GM12891 (cell line): ENCODE measurements at places on chromosomes 5 and 9.
A peak's percentile ranks its signal among the peaks of the same experiment; 100 is the strongest.

- no peak for DNase-seq
These were observed 29.6 kb downstream of the RNF145 start for GRCh38 chr5:159179529-159180305.

DNA sequence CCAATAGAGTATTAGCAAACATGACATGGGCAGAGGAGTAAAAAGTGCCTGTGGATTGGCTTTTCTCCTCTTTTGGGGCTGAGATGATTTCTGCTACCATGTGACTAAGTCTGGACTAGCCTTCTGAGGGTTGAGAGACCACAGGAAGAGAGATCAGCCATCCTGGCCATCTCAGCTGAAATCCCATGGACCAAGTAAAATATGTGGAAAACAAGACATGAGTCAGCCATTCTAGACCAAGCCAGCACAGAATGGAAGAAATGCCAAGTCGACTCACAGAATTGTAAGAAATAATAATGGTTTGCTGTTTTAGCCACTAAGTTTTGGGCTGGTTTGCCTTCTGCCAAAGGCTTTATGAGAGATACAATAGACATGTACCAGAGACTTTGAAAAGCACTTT lies 377.8 kb downstream of the CHSY3 start:
- no peak for DNase-seq

DNA sequence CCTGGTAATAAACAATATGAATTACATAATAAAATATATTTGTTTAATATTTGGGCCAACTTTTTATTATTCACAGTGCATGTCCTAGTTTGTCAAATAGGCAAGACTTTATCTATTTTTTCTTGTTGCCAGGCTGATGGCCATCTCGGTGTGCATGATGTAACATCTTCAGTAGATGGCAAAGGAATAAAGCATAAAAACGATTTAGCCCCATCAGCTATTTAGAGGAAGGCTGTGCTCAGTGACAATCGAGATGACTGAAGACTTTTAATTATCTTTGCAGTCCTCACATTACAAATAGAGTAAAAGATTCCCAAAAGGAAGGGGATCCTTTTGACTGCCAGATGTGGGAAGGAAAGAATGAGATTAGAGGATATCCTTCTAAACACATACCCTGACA lies 358.5 kb downstream of the PTPRD start:
- DNase-seq = no peak

DNA sequence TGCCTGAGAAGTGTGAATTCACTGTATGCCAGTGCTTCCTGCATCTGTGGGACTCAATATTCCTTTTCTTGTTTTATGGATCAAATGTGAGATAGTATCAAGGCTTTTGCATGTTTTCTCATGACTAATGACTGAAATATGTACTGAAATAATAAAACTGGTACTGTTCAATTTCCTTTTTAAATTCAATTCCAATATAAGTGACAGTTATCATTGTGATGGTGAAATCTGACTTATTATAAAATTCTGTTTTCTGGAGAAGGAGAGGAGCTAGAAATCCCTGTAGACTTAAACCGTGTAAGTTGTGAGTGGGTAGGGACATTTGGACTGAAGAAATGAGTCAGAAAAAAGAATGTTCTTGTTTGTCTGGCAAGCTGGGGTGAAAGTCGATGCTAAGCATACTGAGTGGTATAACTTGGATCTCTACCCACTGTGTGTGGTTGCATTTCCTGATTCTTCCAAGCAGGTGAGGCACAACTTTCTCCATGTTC lies 245.2 kb downstream of the EFNA5 start:
- no peak for DNase-seq

GRCh38 chr9:123807251-123807650 lies 122.7 kb downstream of the DENND1A start:
- DNase-seq = no peak

DNA sequence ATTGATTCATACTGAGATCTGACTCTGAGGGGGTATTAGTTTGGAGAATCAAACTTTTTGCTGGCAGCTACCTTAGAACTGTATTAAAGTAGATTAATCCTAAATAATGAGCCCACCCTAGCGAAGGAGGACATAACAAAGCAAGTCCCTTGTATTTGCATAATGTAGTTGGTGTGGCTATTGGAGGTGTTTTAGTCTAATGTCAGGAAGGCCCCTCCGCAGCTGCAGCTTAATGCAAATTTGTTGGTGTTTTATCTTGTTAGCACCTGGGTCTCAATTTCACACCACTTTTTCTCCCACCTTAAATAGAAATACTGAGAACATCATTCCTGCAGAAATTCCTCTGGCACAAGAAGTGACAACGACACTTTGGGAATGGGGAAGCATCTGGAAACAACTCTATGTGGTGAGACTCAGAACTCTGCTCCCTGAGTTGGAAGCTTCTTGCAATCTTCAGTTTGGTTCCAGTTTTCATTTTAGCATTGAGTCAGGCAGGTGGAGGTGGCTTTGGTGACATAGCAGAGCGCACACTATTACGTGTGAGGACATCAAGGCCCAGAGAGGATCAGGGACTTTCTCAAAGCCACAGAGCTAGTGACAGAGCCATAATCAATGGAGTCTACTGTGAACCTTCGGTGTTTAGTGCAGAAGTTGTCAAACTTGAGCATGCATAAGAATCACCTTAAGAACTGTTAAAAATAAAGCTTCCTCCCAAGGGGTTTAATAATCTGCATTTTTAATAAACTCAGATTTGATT lies 33.9 kb downstream of the DOCK2 start:
- no peak for DNase-seq

- DNase-seq = no peak
These were observed 473.0 kb downstream of the CETN3 start for GRCh38 chr5:89936576-89936975.

GRCh38 chr9:137879566-137880150 lies 2.1 kb downstream of the CACNA1B start:
- DNase-seq = no peak

DNA sequence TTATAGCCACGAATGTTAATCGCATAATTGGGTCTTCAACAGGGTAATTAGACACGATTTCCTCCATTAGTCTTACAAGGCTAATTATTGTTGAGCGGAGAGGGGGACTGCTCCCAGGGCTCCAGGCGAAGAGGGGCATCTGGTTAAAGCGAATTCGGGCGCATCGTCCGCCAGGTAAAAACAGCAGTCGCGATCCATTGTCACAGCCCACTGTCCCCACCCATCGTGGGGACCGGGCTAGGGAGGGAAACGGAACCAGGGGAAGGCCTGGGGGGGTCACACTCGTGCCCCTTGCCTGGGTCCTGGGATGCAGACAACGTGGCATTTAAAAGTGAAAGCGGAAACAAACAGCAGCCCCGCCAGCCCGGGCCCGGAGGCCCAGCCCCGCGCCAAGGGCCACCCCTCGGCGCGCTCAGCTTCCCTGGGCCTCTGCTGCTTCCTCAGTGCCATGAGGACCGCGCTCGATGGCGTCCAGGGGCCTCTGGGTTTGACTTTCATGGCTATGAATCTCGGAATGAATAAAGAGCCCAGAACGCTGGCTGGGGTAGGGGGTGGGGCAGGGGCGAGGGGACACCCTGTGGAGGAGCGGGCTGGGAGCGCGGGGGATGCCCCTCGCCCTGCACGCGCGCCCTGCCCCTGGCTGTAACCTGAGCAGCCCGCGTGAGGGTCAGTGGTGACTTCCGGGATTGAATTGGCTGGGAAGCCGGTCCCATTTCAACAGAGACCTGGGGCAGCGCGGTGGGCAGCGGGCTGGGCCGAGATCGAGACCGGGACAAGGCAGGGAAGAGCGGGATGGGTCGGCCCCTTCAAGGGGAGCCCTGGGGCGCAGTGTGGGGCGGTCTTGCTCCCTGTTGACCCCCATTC lies 99.9 kb downstream of the GTF3C4 start:
- DNase-seq = peak; percentile 78

GRCh38 chr5:68845131-68845530 lies 248.7 kb upstream of the SLC30A5 start:
- DNase-seq = no peak

- DNase-seq = no peak
These were observed 42.7 kb downstream of the SH3PXD2B start for GRCh38 chr5:172411484-172412072.

GRCh38 chr9:131642496-131643083 lies 97.3 kb downstream of the PRRT1B start:
- peak; percentile 49 for DNase-seq

DNA sequence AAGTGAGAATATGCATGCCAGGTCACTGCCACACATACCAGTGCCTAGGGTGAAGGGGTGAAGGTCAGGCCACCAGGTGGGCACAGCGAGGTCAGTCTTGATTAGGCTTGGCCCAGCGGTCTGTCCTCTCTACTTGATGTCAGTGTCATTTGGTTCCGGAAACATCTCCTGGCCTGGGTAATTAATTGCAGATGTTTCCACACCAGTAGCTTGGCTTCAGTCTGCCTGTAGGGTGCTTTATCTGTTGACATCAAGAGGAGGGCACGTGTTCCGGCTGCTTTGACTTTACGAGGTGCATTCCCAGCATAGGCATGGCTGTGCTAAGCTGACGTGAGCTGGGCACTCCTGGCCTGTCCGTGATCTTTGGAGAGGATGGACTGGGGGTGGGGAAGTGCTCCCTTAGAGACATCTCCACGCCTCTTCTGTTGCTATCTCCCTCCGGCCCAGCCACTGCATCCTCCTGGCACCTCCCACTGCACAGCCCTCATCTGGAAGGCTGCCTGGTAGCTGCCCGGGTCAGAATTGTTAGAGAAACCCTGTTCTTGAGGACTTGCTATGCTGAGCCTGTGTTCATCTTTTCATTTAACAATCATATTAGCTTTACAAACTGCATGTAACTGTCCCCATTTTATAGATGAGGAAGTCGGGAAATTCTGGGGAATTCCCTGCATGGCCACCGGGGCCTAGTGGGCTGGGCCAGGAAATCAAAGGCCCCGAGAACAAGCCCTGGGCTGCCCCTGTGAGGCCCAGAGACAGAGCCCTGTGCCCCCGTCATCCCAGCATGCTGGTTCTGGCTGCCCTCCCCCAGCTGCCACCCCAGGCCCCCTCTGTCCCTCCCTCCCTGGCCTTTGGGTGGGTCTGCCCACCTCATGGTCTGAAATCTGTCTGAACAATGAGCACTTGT lies 29.1 kb downstream of the JADE2 start:
- no peak for DNase-seq

DNA sequence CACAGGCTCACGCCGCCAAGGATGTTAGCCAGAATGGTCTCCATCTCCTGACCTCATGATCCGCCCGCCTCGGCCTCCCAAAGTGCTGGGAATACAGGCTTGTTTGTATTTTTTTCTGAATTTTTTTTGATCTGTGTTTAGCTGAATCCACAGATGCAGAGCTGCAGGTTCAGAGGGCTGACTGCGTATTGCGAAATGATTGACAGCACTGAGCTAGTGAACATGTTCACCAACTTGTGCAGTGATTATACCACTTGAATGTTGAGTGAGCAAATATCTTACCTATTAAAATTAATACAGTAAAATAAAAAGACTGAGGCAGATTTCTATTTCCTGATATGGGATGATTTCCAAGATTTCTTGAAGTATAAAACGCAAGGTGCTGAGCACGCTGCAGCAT lies 123.1 kb upstream of the PHYKPL start:
- DNase-seq = no peak

DNA sequence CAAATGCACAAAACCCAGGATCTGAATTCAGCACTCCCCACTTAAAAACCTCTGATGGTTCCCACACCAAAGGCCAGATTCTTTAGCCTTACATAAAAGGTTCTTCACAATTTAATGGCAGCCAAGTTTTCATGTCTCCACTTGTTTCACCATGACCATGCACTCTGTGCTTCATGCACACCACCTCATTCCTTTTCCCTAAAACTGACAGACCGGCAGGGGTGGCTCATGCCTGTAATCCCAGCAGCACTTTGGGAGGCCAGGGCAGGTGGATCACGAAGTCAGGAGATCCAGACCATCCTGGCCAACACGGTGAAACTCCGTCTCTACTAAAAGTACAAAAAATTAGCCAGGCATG lies 150.4 kb downstream of the SEMA6A start:
- DNase-seq = no peak

DNA sequence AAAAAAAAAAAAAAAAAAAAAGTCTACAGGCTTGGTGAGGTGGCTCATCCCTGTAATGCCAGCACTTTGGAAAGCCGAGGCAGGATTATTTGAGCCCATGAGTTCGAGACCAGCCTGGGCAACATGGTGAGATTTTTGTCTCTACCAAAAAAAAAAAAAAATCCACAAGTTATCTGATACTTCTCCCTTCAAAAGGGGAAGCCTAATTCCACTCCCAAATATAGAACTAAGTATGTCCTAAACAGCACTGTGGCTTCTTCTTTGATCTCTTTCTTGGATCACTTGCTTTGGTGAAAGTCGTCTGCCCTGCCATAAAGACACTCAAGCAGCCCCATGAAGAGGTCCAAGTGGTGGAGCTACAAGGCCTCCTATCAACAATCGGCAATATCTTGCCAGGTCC lies 18.8 kb upstream of the STING1 start:
- no peak for DNase-seq

GRCh38 chr9:107548298-107549142 lies 59.0 kb upstream of the KLF4 start:
- no peak for DNase-seq

DNA sequence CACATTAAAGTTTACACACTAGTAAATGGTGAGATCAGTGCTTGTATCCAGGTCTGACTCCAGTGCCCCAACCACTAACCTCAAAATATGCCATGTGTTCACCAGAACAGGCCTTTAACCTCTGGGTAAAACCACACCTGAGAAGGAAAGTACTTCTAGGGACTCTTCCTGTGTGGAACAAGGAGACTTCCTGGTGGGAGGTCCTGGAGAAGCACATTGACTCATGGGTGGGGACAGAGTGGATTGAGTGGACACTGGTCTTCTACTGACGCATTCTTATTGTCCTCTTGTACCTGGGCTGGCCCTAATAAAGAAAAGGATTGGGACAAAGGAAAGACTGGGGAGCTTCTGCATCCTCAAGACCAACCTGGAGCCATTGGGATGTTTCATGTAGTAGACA lies 43.4 kb downstream of the ANGPTL2 start:
- no peak for DNase-seq

GRCh38 chr5:173479711-173480110 lies 136.7 kb downstream of the BOD1 start:
- DNase-seq = no peak

- DNase-seq = no peak
These were observed 33.5 kb downstream of the RAB24 start for GRCh38 chr5:177269976-177270375.

- DNase-seq = no peak
These were observed 123.2 kb downstream of the TEX10 start for GRCh38 chr9:100229561-100229960.

DNA sequence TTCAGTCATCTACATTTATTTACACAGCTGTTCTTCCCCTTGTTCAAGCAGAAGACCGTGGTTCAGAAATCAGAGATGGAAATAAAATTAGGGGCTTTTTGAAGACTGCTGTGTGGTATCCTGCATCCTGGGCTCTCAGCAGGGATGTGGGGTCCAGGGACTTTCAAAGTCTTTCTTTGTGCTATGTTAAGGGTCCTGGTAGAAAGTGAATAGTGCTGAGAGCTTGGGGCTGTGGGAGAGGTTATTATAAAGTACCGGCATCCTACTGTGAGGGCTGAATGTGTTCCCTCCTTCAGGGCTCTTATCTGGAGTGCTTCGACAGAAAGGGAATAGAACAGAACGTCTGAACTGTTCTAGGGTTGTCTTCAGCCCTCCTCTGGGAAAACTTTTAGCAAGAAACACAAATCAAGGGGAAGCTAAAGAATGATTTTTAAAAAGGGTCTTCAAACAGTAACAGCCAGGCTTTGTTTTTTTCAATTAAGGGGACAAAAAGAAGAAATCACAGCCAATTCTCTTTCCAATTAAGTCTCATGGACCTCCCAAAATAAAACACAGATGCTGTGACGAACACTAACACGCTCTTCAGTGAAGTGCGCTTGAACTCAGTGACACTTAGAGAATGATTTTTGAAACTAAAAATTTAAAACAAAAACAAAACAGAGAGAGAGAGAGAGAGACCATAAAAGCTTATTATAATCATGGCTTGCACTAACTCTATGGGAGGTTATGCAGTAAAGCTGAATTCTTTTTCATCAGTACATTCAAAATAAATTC lies 15.7 kb upstream of the SLC1A3 start:
- no peak for DNase-seq
